ENCODE measurements at places on chromosomes 4 and X. TPM values are rescaled to one million over a fixed set of nuclear protein-coding genes. Genes with fewer than 3 reads are reported as not detected.

GRCh38 chr4:167779280-167779679, 313.1 kb upstream of the ANXA10 start:
- no peak for DNase-seq

Gene MAGEA4
- total RNA-seq, result not detected

Gene N4BP2
- total RNA-seq, result 1.3 TPM

Gene LRCH2
- total RNA-seq, result 0.71 TPM

Gene ZXDB
- 5.9 TPM for total RNA-seq

Gene STPG2
- total RNA-seq, result not detected

GRCh38 chr4:153418558-153418957, 47.6 kb upstream of the TMEM131L start:
- DNase-seq, result no peak

Gene PRR32
- total RNA-seq, result not detected

Gene AFM
- total RNA-seq, result 0.55 TPM

Gene PLS3
- 18.8 TPM for total RNA-seq

GRCh38 chr4:125732632-125733031, 417.9 kb downstream of the FAT4 start:
- no peak for DNase-seq

Gene ASMT
- not detected for total RNA-seq

All from gastrocnemius medialis (tissue), 4 donors.